ENCODE measurements at places on chromosomes 6 and 20. TPM values are rescaled to one million over a fixed set of nuclear protein-coding genes. Genes with fewer than 3 reads are reported as not detected.
A peak's percentile ranks its signal among the peaks of the same experiment; 100 is the strongest.

The GABRR2 gene
- 0.31 TPM for total RNA-seq

The C2 gene
- total RNA-seq, result 2.0 TPM

The BNIP5 gene
- 27.8 TPM for total RNA-seq

The FAM209B gene
- total RNA-seq, result not detected

The ERVFRD-1 gene
- total RNA-seq, result not detected

The SLC9A8 gene
- 6.0 TPM for total RNA-seq

The ZNF334 gene
- total RNA-seq, result 4.5 TPM

The PTK6 gene
- total RNA-seq, result 4.5 TPM

The PTCRA gene
- not detected for total RNA-seq

The MPC1 gene
- 25.0 TPM for total RNA-seq

The RBPJL gene
- total RNA-seq, result 421 TPM

The EYS gene
- total RNA-seq, result 0.20 TPM

The ARMH2 gene
- total RNA-seq, result not detected

The PCSK2 gene
- 37.9 TPM for total RNA-seq

The WFDC8 gene
- total RNA-seq, result not detected

GRCh38 chr20:58056921-58057686 is 171.3 kb downstream of the ANKRD60 start:
- no peak for DNase-seq
- H3K27me3 ChIP-seq, result no peaks in the 10 kb centered on the region
- no peaks in the 10 kb centered on the region for H3K36me3 ChIP-seq
- H3K27ac ChIP-seq, result no peak overlapping the region
- no peak overlapping the region for H3K4me3 ChIP-seq
- no peaks in the 10 kb centered on the region for H3K4me1 ChIP-seq

DNA sequence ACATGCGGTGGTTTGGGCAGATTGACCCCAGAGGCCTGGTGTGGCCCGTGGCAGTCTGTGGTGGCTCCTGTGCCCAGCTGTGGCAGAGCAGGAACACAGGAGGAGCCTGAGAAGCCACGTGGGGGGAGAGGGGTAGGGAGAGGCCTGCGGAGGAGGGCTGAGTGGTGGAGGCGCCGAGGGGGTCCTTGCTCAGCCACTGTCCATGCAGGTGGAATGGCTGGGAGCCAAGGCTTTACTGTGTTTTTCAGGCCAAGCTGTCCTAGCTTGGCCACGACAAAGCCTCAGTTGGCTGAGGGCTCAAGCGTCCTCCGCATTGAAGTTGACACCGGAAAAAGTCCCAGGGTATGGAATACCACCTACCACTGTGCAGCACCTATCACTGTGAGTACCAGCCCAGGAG is 107.0 kb downstream of the VEGFA start:
- DNase-seq, result no peak
- no peak overlapping the region for H3K4me3 ChIP-seq
- no peaks in the 10 kb centered on the region for H3K27me3 ChIP-seq
- no peak overlapping the region for H3K27ac ChIP-seq
- H3K36me3 ChIP-seq, result no peaks in the 10 kb centered on the region

DNA sequence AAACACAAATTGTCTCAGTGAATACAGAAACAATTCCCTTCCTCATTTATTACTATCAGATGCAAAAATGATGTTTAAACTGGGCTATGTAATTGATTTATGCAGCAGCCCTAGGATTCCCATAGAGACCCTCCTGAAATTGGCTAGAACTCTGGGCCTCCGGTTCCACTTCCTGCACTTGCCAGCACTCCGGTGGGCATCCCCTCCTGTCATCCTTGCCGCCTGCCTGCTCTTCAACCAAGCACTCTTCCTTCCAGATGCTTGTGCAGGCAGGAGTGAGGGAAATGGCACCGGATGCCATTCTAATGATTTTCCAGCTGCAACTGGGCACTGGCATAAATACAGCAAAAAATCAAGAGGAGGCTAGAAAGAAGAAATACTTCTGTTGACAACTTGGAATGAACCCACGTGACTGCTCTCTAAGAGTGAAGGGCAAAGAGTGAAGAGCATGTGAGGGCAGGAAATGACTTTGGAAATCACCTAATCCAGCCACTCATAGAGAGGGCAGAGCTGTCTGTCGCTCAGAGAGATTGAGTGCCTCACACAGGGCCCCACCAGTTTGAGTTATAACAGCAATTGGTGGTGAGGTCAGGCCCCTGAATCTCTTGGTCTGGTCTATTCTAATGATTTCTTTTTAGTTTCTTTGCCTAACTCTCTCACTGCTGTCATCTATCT is 3.7 kb upstream of the NEDD9 start:
- H3K36me3 ChIP-seq, result no peaks in the 10 kb centered on the region
- H3K4me1 ChIP-seq, result no peaks in the 10 kb centered on the region
- no peaks in the 10 kb centered on the region for H3K27me3 ChIP-seq
- H3K27ac ChIP-seq, result no peak overlapping the region
- H3K4me3 ChIP-seq, result no peak overlapping the region
- DNase-seq, result no peak

DNA sequence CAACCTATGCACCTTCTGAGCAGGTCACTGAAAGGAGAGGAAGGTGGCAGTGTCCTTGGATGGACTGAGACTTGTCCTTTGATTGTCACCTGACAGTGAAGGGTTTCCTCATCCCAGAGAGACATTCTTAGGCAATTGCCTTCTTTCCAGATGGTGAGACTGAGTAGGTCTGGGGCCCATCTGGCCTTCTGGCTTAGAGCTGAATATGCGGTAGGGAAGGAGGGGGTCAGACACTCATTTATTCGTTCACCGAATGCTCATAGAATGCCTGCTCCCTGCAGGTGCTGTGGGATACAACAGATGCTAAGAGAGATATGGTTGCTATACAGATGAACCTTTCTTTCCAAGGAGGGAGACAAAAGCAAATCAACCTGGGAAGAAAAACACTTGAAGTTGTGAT is 76.8 kb downstream of the BMP6 start:
- H3K36me3 ChIP-seq, result no peaks in the 10 kb centered on the region
- no peak for DNase-seq
- H3K27me3 ChIP-seq, result no peaks in the 10 kb centered on the region
- H3K4me3 ChIP-seq, result no peak overlapping the region
- H3K4me1 ChIP-seq, result no peaks in the 10 kb centered on the region

GRCh38 chr20:38893565-38894090 is 32.6 kb upstream of the FAM83D start:
- H3K27me3 ChIP-seq, result no peaks in the 10 kb centered on the region
- no peaks in the 10 kb centered on the region for H3K36me3 ChIP-seq
- no peak overlapping the region for H3K27ac ChIP-seq
- H3K4me1 ChIP-seq, result peaks cover 3% of the 10 kb centered on the region
- peak overlapping the region; percentile 11 for H3K4me3 ChIP-seq

GRCh38 chr6:163392533-163392932 is 22.0 kb upstream of the QKI start:
- H3K4me1 ChIP-seq, result peaks cover 5% of the 10 kb centered on the region
- H3K27me3 ChIP-seq, result no peaks in the 10 kb centered on the region
- no peak for DNase-seq
- no peak overlapping the region for H3K27ac ChIP-seq
- no peak overlapping the region for H3K4me3 ChIP-seq

DNA sequence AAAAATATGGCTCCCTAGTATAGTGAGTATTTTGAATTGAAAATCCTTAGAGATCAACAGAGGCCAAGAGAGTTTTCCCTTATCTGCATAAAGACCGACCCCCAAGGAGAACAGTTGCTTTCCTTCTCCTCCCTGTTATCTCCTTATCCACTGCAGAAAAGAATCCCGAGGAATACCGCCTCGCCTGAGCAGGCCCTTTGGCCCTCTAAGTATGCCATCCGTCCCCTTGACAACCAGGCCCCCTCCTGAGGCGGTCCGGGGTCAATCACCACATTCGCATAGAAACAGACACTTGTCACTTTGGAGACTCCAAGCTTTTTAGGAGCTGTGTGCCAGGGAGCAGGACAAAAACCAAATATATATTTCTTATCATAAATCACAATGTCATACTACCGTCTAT is 15.9 kb upstream of the GGTLC1 start:
- no peaks in the 10 kb centered on the region for H3K36me3 ChIP-seq
- DNase-seq, result no peak
- no peak overlapping the region for H3K4me3 ChIP-seq
- H3K27ac ChIP-seq, result no peak overlapping the region
- peaks cover 7% of the 10 kb centered on the region for H3K27me3 ChIP-seq

- no peak overlapping the region for H3K4me3 ChIP-seq
- no peak for DNase-seq
- H3K27me3 ChIP-seq, result no peaks in the 10 kb centered on the region
- no peak overlapping the region for H3K27ac ChIP-seq
- no peaks in the 10 kb centered on the region for H3K36me3 ChIP-seq
These were observed 51.0 kb downstream of the KCNQ5 start for GRCh38 chr6:72672906-72673305.

GRCh38 chr6:128848212-128848935 is 34.6 kb upstream of the LAMA2 start:
- no peak overlapping the region for H3K4me3 ChIP-seq
- no peak overlapping the region for H3K27ac ChIP-seq
- DNase-seq, result no peak
- no peaks in the 10 kb centered on the region for H3K27me3 ChIP-seq
- H3K36me3 ChIP-seq, result no peaks in the 10 kb centered on the region
- no peaks in the 10 kb centered on the region for H3K4me1 ChIP-seq

DNA sequence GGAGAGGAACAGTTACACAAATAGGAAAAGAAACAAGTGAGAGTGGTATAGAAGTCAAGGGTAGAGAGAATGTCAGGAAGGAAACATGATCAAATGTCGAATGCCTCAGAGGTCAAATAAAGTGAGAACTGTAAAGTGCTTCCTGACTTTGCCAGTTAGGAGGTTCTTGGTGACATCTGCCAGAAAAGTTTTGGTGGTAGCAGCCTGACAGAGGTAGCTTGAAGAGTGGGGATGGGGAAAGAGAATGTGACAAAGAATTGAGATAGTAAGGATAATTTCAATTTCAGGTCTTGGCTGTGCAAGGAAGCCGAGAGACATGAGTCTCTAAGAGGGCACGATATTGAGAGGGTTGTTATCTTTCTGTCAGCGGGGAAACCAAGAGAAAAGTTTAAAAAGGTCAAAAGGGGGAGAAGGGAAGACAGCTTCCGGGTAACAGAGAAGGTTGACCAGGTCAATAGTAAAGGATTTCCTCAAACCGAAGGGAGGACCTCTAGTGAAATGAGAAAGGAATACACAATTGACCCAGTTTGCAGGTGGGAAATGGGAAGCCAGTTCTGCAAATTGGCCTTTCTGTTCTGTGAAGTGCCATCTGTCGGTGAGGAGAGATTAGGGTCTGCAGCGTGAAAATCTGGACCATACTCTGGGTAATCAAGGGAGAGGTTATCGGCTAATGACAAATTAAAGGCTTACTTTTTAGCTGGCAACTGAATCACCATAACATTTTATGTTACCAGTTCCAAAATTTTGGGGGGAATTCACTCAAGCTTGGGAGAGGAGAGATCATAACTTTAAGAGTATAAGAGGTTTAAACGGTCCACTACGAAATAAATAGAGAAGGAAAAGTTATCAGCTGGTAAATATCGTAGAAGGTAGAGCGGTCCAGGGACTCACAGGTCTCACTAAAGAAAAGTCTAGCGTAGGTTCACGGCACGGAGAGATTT is 973 bp upstream of the BRD2 start:
- no peaks in the 10 kb centered on the region for H3K36me3 ChIP-seq
- H3K27me3 ChIP-seq, result no peaks in the 10 kb centered on the region
- H3K27ac ChIP-seq, result peak overlapping the region; percentile 99
- DNase-seq, result no peak
- H3K4me3 ChIP-seq, result peak overlapping the region; percentile 95

GRCh38 chr6:88612631-88613030 is 350.8 kb downstream of the RNGTT start:
- H3K36me3 ChIP-seq, result no peaks in the 10 kb centered on the region
- no peak overlapping the region for H3K27ac ChIP-seq
- no peak overlapping the region for H3K4me3 ChIP-seq
- no peaks in the 10 kb centered on the region for H3K4me1 ChIP-seq
- DNase-seq, result no peak
- H3K27me3 ChIP-seq, result no peaks in the 10 kb centered on the region

- no peak overlapping the region for H3K27ac ChIP-seq
- H3K4me1 ChIP-seq, result peaks cover 15% of the 10 kb centered on the region
- DNase-seq, result no peak
- H3K36me3 ChIP-seq, result no peaks in the 10 kb centered on the region
- H3K27me3 ChIP-seq, result no peaks in the 10 kb centered on the region
- no peak overlapping the region for H3K4me3 ChIP-seq
These were observed 6.0 kb downstream of the RGS17 start for GRCh38 chr6:153125032-153125431.

- no peak overlapping the region for H3K4me3 ChIP-seq
- no peak overlapping the region for H3K27ac ChIP-seq
- H3K36me3 ChIP-seq, result no peaks in the 10 kb centered on the region
- no peaks in the 10 kb centered on the region for H3K27me3 ChIP-seq
- H3K4me1 ChIP-seq, result no peaks in the 10 kb centered on the region
- DNase-seq, result no peak
These were observed 263.1 kb downstream of the LRFN2 start for GRCh38 chr6:40323881-40324634.

DNA sequence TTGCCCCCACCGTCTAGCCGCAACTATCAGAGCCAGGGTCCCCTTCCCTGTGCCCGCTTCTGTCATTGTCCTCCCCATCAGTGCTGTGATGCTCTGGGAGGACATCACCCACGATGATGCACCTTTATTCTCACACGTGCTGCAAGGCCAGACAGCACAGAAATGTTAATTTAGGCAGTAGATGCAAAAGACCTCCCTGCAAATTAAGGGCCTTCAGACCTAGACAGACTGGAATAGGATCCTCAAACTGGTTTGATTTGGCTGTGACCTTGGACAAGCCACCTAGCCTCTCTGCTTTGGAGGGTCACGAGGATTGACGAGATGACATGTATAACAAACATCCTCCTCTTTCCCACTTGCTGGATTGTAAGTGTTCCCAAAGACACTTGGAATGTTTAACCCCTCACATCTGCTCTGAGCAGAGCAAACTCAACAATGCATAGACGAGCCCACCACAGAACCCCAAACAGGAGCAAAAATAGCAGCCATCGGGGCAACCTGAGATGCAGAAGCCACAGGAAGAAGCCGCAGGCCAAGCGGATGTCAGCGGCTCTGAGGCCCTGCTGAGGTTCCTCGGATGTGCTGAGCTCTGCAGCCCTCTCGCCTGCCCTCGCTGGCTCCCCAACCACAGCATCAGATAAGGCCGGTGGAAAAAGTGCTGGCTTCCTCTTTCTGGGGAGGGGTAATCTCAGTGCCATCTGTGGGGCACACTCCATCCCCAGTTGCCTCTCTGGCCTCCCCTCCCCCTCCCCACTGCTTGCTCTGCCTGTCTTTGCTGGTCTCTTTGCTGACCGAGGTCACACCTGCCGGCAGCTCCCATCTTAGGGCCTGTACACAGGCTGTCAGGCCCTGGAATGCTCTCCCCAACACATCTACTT is 35.3 kb downstream of the TOX2 start:
- no peaks in the 10 kb centered on the region for H3K4me1 ChIP-seq
- no peak overlapping the region for H3K27ac ChIP-seq
- H3K4me3 ChIP-seq, result no peak overlapping the region
- DNase-seq, result no peak
- no peaks in the 10 kb centered on the region for H3K27me3 ChIP-seq

- H3K36me3 ChIP-seq, result no peaks in the 10 kb centered on the region
- peaks cover 5% of the 10 kb centered on the region for H3K4me1 ChIP-seq
- H3K27ac ChIP-seq, result no peak overlapping the region
- no peaks in the 10 kb centered on the region for H3K27me3 ChIP-seq
- DNase-seq, result no peak
These were observed 83.9 kb downstream of the ZDHHC14 start for GRCh38 chr6:157464653-157465535.
